Activated CD4-positive, alpha-beta memory T cell treated with anti-CD3 and anti-CD28 coated beads for 36 hours (primary cell): ENCODE measurements at places on chromosomes 12 and 14.

DNA sequence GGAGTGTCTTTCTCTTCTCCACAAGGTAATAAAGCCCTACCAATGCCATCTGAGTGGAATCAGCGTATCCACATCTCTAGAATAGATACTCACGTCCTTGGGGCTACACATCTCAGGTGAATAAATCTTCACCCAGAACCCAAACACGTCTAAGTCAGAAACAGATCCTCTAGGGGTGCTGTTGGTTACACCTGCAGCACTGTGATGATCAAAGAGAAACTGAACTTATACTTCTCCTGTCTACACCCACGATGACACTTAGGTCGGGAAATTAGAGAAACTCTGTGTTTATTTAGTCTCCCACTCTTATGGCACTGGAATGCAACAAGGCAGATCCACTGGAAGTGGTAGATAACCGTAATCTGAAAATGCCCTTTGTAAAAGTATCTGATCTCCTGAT, 46.2 kb downstream of the WIF1 start:
- H3K36me3 ChIP-seq: no peaks in the 10 kb centered on the region
- H3K4me1 ChIP-seq: no peaks in the 10 kb centered on the region
- DNase-seq: no peak
- H3K4me3 ChIP-seq: no peak overlapping the region

DNA sequence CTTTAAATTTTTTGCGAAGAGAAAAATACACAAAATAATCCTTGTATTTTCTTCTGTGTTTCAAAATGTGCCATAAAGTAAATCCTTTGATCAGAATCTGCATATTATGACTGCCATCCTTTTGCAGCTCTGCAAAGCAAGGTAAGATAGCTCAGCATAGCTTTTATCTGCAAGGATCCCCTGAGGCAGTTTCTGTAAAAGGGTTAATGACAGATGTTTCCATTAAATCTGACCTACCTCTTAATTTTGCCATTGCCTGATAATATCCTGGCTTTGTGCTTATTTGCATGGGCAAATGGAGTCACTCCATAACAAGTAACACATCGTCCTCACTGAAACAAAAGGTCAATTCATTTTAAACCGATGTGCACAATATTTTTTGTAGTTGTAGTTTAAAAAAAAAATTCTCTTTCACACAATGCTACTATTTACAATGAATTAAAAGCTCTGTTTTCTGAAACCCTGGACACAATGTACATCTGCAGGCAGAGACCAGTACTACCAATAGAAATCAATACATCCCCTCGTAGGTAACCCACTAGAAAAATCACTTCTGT, 108.5 kb upstream of the SOX5 start:
- no peak overlapping the region for H3K27ac ChIP-seq
- H3K36me3 ChIP-seq: no peaks in the 10 kb centered on the region
- no peak overlapping the region for H3K4me3 ChIP-seq
- H3K27me3 ChIP-seq: no peaks in the 10 kb centered on the region
- DNase-seq: no peak

- no peaks in the 10 kb centered on the region for H3K36me3 ChIP-seq
- DNase-seq: no peak
- no peak overlapping the region for H3K4me3 ChIP-seq
These were observed 34.0 kb downstream of the EGLN3 start for GRCh38 chr14:33916663-33917565.

- DNase-seq: peak; percentile 59
- peak overlapping the region; percentile 97 for H3K27ac ChIP-seq
- peaks cover 1% of the 10 kb centered on the region for H3K36me3 ChIP-seq
- H3K27me3 ChIP-seq: no peaks in the 10 kb centered on the region
These were observed 60.2 kb downstream of the PLXNC1 start for GRCh38 chr12:94208622-94208966.

GRCh38 chr14:69828354-69828753, 31.3 kb upstream of the SLC10A1 start:
- H3K4me3 ChIP-seq: no peak overlapping the region
- H3K4me1 ChIP-seq: peaks cover 3% of the 10 kb centered on the region
- H3K27me3 ChIP-seq: no peaks in the 10 kb centered on the region
- no peaks in the 10 kb centered on the region for H3K36me3 ChIP-seq
- H3K27ac ChIP-seq: no peak overlapping the region
